ENCODE measurements at places on chromosomes 4 and X.

DNA sequence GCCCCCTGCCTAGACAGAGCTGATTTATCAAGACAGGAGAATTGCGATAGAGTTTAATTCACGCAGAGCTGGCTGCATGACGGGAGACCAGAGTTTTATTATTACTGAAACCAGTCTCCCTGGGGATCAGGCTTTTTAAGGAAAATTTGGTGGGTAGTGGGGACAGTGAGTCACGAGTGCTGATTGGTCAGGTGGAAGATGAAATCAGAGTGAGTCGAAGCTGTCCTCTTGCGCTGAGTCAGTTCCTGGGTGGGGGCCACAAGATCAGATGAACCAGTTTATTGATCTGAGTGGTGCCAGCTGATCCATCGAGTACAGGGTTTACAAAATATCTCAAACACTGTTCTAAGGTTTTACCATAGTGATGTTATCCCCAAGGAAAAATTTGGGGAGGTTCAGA lies 36.6 kb downstream of the MYOZ2 start:
- peak; percentile 3 for DNase-seq

GRCh38 chrX:120281761-120282160 lies 29.5 kb downstream of the TMEM255A start:
- no peak for DNase-seq

- no peak for DNase-seq
Measured at GRCh38 chr4:22021106-22021505, 72.5 kb upstream of the KCNIP4 start.

DNA sequence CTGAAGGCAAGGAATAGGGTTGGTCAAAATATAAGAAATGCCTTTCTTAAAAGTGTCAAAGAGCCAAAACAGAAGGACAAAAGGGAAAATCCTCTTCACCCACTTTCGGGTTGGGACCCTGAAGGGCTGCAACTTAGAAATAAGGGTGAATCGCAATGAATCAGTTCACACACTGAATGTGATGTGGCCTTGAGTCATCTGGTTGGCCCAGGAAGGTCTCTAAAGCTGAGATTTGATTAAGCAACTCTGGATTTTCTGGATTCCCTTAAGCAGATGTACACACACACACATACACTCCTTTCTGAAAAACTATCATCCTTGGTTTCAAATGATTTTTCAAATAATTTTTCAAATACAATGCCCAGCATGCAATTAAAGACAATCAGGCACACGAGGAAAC lies 13.1 kb downstream of the TAB3 start:
- peak; percentile 69 for DNase-seq

DNA sequence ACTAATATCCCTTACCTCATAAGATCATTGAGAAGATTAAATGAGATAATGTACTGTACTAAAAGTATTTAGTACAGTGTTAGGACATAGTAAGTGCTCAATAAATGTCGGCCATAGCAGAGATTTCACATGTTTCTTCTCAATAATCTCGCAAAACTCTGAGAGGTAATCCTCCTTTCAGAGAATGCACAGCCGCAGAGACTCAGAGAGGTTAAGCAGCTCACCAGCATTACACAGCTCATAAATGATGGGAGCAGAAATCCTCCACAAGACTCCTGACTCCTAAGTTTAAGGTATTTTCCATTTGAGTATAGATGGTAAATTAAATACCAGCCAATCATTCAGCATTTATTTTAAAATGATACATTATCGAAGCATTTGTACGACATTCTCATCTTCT lies 34.6 kb downstream of the FAM114A1 start:
- no peak for DNase-seq

GRCh38 chr4:89111833-89112563 lies 665 bp downstream of the TIGD2 start:
- DNase-seq: peak; percentile 87
